ENCODE measurements at places on chromosomes 6 and 20.

DNA sequence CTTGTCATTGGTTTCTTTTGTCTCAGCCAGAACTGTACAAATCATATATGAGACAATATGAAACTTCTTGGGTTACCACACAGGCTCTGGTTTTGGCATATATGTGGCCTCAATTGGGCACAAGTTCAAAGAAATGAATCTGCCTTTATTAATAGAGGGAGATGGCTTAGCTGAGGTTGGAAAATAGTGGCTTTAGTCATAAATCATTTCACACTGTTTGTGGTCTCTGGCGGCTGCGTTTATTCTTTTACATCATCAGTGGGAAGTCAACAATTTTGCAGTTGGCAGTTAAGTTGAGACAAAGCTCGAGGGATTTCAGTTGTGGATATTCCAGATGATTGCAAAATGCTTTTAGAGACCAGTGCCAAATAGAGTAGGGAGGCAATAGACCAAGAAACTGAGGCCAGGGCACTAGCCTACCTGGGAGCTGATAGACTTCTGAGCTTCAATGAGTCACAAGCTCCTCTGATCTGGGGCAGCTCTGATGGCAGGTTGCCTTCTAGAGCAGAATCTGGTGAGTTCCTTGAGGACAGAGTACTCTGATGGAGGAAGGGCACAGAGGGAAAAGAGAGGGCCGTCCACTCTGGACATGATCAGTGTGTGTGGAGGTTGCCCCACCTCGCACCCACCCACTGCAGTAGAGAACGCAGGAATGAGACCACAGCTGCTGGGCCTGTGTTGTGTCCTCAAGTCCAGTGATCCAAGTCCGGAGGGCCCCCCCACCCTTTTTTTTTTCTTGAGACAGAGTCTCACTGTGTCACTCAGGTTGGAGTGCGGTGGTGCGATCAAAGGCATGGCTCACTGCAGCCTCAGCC, 73.5 kb downstream of the ARMC2 start:
- DNase-seq, result no peak

DNA sequence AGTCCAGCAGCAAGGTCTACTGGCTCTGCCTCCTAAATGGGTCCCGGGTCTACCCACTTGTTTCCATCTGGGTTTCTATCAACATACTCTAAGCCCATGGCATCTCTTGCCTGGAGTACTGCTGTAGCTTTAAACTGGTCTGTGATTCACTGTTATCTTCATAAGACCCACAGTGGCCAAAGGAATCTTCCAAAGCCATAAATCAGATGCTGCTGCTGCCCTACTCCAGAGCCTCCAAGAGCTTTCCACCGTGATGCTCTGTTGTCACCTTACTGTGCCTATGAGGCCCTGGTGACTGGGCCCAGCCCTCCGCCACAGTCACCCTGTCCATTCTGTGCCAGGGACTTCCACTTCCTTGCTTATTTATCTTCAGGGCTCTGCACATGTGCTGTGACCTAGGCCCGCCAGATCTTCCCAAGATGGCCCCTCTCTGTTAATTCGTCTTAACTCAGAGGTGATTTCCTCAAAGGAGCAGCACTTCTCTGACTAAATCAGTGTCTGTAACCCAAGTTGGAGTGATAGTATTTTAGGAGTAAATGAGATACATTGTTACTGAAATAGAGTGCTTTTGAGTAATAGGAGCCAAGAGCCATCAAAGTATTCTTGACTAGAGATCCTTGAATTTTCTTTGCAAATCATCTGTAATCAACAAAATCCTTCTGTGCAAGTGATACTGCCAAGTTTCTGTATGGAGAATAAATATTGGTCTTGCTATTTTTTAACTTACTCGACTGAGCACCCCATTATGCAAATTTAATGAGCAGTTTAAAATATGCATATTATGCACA, 102.5 kb downstream of the PPP1R14C start:
- no peak for DNase-seq

DNA sequence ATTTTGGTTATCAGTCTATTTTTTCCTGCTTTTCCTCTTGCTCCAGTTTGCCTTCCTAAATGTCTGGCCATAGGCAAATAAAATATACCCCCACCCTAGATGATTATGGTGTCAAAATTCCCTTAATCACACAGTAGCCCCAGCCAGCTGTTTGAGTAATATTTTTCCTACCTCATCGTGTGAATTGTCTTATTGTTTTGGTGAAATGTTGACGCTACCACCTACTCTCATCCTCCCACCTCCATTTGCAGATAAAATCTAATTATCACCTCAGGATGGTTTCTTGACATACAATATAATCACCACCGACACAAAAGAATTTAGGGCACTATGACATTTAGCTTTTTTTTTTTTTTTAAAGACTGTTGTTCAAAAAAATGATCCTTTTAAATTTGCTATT, 44.1 kb upstream of the FUCA2 start:
- no peak for DNase-seq

DNA sequence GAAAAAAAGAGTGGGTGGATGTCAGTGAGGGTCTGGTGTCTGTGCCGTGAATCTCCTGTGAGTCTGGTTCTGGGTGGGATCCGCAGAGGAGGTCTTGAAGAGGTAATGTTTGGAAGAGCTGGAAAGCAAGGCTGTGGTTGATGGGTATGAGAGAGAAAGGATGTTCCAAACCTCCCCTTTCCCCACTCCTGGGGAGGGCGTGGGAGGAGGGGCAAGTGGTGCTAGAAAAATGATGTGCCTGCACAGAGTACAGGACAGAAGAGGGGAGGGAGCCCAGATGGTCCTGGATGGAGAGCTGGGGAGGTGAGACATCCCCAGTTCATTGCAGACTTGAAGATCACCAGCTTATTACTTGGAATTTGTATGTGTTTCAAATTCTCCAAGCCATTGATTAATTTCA, 3.1 kb downstream of the CNPY3 start:
- DNase-seq, result no peak

- no peak for DNase-seq
These were observed 153.0 kb downstream of the LRRC1 start for GRCh38 chr6:53947780-53948179.

DNA sequence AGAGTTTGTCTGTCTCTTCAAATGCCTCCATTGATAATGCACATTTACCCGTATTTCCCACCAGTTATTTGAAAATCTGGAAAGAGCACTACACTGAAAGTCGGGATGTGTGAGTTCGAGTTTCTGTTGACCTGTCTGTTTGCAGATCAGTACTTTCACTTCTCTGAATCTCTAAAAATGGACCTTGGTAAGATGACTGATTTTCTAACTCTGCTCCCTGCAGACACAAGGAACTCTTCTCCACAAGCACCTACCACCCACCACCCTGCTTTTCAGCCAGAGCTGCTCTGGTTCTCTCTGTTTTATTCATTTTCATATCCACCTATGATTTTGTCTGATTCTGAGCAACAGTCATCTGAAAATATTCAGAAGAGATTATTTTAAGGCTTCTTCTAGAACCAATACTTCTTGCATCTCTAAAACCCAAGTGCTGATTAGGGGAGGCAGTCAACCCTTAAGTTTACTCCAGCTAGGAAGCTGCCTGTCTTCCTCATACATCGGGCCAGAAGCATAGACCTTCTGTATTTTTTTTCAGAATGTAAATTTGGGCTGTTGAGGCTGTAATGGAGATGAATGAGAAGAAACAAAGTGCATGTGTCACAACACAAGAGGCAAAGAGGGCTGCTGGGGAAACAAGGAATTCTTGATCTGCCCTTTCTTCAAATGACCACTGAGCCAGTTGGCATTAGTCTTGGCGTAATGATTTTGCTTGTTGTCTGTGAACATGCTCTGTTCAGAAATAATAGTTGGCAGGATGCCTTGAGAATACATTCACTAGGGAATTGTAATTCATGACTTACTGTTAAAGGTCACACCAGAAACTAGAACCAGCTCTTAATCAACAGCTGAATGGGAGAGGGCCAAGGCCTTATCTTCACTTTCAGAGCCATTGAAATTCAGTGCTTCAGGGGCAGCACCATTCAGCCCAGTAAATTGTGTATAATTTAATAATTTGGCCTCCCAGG, 85.4 kb upstream of the MYLIP start:
- DNase-seq, result no peak

DNA sequence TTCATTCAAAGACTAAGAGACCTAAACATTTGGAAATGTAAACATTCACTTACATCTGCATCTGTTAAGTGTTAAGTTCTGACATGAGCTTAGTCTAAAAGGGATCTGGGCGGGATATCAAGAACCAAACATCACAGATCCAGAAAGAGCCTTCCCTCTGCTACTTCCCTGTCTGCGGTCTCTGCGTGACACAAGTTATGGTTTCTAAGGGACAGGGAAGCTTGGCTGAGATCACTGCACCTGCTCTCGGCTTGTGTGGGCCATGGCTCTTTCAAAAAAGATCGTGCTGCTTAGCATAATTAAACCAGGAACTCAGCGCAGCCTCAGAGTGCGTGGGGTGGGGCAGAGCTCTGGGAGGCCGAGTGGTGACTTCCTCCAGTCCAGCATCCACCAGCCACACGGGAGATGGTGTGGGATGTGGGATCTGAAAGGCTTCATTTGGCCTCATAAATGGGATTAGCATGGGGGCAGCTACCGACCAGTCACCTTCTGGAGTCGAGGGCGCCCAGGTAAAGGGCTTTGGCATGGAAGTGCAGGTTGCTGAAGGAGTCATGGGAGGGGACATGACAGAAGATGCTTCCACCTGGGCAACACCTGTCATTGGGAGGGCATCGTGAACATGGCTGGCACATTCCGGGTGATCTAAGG, 16.7 kb upstream of the RAMACL start:
- no peak for DNase-seq

DNA sequence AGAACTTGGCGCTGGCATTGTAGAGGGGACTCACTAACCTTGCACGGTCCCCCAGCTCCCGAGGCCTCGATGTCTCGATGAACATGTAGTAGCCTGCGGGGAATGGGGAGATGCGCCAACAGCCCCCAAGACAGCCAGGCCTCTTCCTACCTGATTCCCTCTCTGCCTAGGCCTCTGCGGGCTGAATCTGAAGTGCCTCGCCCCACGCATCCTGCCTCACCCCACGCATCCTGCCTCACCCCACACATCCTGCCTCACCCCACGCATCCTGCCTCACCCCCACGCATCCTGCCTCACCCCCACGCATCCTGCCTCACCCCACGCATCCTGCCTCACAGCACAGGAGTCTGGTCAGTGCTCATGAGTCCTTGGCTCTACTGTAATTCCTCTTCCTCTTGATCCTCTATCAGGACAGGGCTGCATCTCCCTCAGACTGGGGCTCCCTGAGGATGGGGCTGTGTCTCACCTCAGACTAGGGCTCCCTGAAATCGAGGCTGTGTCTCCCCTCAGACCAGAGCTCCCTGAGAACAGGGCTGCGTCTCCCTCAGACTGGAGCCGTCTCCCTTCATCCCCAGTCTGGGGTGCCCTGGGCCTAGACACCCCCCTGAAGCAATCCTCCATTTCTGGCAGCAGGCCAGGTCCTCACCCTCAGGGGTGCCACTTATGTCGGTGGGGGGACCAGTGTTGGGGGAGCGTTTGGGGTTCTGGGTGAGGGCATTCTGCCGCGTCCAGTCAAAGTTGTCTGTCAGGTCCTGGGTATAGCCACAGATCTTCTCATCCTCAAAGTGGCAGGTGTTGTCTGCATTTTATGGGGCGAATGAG, 53.6 kb downstream of the MDGA1 start:
- no peak for DNase-seq

DNA sequence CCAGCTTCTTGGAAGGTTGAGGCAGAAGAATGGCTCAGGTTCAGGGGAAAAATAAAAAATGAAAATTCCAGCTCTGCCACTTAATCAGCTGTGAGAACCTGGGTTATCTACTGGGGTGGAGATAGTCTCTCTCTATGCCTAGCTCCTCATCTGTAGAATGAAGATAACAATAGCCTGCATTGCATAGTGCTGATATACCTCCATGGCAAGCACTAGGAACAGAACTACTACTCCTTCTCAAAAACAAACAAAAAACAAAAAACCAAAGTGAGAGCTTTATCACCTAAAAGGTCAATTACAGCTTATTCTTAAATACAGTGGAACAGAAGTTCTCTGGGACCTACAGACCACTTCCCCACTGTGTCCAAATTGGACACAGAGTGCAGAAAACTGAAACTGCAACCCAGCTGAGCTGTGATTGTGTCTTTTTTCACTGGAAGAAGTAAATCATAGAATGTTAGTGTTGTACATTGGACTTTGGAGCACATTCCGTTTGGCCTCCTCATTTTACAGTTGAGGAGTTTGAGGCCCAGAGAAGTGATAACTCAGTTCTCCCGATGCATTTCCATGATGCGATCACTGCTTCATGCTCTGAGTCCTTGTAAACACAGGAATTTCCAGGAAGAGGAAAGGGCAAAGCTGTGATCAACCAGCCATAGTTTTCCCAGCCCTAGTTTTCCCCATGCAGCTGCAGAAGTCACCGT, 23.3 kb downstream of the MTFR2 start:
- DNase-seq, result no peak

DNA sequence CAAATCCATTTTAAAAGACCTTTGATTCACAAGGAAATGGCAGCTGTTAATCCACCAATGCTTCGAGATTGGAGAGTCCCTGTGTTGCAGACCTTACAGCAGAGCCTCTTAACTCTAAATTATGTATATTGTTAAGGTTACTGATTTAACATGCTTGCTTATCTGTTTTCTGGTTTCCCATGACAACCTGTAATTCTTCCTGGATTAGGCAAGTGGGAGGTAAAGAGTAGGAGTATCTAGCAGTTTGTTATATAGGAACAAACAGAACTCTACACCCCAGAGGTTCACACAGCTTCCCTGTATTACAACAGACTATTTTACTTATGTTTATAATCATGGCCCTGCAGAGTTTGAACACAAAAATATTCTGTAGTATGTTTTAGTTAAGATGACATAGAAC, 39.5 kb downstream of the NKX2-4 start:
- no peak for DNase-seq

GRCh38 chr20:12086359-12086758, 168.7 kb downstream of the BTBD3 start:
- no peak for DNase-seq

DNA sequence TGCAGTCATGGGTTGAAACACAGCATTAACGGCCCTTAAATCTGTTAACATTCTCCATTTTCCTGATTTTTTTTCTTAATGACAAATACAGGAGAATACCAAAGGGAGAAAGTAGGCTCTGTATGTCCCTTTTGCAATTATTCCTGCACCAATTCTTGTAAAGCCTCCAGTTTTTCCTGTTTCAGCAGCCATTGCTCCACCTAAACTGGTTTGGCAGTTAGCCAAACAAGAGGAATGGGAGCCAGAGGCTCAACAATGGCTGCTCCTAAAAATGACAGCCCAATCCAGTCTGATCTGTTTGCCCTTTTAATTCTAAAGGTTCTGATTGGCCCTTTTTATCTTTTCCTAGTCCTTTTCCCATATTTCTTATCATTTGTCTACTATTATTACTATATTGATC, 284.2 kb upstream of the SGK1 start:
- no peak for DNase-seq

Measured in omental fat pad (tissue), 4 donors.